ENCODE measurements at places on chromosomes 11 and 22.

DNA sequence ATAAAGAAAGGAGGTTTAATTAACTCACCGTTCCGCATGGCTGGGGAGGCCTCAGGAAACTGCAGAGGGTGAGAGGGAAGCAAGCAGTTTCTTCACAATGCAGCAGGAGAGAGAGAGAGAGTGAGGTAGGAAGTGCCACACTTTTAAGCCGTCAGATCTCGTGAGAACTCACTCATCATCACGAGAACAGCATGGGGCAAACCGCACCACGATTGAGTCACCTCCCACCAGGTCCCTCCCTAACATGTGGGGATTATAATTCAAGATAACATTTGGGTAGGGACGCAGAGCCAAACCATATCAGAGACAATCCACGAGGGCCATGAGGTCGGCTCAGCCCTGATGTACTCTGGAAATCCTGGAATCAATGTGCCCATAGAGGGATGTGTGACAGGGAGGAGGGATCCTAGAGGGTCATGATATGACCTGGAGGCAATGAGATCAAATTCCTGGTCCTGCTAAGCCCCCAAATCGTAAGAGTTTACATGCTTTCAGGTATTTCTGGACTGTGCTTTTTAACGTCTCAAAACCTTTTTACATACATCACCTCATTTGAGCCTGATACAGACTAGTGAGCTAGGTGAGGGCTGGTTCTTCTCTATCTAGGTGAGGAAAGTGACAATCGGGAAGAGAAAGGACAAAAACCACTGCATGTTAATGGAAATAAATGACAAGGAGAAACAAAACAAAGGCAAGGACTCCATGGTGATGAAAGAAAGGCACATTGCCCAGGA, 19.5 kb upstream of the RASSF10 start:
- no peak for DNase-seq

DNA sequence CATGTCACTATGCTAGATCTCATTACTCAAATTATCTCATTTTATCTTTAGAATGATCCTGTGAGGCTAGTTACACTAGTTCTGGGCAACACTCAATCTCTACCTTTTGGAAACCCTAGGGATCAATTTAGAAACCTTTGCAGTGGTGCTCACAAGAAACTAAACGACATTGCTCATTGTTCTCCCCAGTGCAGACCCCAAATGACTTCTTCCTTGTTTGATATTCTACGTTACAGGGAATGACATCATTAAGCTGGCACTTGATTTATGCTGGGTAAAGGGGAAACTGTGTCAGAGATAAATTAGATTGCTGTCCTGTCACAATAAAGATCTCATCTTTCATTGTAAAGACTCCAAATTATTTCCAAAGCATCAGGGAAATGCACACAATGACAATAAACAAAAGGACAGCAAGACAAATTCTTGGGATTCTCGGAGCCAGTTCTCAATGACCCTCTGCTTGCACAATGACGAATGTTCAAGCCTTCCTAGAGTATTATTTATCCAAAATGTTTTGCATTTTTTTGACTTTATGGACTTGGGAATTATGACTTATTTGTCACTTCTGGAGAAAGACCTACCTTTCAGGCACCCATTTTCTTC, 1121.8 kb upstream of the TENM4 start:
- no peak for DNase-seq

DNA sequence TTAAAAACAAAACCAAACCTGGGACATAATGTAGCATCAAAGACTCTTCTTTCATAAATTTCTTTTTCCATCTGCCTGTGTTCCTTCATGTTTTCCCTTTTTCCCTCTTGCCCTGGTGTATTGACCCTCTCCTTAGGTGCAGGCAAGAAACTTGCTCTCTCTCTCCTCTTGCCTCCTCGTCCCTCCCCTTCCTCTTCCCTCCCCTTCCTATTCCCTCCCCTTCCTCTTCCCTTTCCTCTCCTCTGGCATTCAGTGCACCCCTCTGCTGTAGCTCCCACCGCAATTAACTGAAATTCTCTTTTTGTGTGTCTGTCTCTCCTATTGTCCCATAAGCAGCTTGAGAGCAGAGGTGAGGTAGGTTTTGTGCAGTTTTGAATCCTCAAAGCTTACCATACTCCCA, 49.9 kb downstream of the CSF2RB start:
- no peak for DNase-seq

GRCh38 chr11:31477528-31478222, 31.7 kb downstream of the IMMP1L start:
- DNase-seq, result no peak

Data from ecto neural progenitor cell (in vitro differentiated cells).